Amniotic stem cell (primary cell): ENCODE measurements at places on chromosomes 7 and 10.

- DNase-seq: no peak
Measured at GRCh38 chr7:4998244-4998643, 39.3 kb upstream of the MMD2 start.

DNA sequence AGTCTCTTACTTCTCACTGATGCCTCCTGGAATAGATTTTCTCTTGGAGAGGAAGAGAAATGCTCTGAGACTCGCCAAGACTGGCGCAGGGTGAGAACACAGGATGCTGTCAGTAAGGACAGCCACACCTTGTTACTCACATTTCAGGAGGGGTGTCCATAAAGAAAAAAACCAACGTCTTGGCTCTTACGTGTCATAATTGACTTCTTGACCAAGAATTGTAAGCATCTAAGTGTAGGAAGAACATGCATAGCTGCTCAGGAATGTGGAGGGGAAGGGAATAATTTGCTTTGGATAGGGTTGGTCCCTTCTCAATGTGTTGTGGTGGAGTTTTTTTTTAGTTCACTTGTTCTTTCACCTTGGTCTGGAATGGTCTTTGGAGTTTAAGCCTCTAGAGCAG lies 43.8 kb upstream of the ZNF438 start:
- DNase-seq: peak; percentile 22

GRCh38 chr10:110699859-110700468 lies 55.8 kb downstream of the RBM20 start:
- DNase-seq: no peak

- DNase-seq: no peak
Measured at GRCh38 chr7:81430150-81430549, 339.7 kb downstream of the HGF start.

DNA sequence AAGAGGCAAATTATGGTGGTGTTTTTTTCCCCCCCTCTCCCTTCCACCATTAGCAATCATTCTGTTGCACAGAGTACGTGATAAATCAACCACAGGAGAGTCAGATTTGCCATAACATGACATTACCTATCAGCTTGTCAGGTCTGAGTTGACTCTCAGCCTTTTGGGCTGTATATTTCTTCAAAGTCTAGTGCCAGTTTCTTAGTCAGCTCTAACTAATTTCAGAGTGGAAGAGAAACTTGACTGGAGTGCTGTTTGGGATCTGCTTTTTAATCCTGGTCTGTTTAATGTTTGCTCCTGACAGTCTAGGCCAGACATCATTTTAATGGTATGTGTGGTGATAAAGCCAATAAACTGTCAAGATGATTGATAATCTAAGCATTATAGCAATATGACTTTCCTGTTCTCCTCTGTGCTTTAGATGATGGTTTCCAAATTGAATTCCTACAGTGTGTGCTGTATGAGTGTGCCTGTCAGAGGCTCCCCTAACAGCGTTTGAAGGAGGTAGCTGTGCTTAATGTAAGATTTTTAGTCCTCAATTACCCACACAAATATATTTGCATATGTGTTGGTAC lies 76.9 kb downstream of the LRMDA start:
- no peak for DNase-seq
